ENCODE measurements at places on chromosomes 11 and 22.

- peak; percentile 65 for DNase-seq
These were observed 576 bp downstream of the TMEM258 start for GRCh38 chr11:61791737-61792309.

DNA sequence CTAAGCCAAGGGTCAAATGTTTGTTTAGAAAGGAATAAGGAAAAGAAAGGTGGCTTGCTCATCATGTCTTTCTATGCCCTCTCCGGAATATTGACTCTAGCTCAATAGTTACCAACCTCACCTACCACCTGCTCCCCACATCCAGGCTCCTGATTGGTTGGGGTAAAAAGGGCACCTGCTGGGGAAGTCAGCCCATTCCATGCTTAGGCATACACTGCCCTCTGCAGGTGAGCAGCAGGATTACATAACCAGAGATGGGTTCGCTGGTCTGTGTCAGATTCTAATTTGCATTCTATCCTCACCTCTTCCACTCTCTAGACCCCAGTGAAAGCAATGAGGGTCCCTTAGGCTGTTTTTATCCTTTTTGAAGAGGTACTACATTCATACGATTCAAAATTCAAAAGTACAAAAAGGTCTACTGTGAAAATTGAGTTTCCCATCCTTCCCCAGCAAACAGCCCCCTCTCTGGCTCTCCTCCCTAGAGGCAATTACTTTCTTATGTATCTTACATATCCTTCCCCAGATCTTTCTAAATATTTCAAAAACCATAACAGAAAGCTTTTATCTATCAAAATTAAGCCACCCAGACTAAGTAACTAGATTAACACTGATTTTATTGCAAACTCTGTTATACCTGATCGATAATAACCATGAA, 98.0 kb upstream of the ASPHD2 start:
- peak; percentile 45 for DNase-seq

GRCh38 chr11:34565417-34566207, 52.0 kb upstream of the ELF5 start:
- no peak for DNase-seq

- no peak for DNase-seq
These were observed 22.3 kb downstream of the LRRC74B start for GRCh38 chr22:21067901-21068680.

DNA sequence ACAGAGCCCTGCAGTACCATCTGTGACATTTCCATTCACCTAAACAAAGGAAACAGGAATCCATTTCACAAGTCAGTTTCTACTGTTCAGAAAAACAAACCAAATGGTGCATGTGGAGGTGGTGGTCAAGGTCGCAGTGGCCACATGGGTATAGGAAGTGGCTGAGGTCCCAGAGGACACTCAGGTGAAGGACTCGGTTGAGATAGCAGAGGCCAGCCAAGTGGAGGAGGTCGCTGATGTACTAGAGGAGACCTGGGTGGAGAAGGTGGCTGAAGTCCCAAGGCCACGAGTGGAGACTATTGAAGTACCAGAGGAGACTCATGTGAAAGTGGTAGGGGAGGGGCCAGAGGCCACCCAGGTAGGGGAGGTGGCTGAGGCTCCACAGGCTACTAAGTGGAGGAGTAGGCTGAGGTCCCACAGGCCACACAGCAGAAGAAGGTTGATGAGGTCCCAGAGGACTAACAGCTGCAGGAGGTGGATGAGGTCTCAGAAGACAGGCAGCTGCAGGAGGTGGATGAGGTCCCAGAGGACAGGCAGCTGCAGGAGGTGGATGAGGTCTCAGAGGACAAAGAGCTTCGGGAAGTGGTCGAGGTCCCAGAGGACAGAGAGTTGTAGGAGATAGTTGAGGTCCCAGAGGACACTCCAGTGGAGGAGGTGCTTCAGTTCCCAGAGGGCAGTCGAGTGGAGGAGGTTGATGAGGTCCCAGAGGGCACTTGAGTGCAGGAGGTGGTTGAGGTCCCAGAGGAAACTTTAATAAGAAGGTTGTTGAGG, 40.2 kb downstream of the ZNF195 start:
- DNase-seq = no peak

DNA sequence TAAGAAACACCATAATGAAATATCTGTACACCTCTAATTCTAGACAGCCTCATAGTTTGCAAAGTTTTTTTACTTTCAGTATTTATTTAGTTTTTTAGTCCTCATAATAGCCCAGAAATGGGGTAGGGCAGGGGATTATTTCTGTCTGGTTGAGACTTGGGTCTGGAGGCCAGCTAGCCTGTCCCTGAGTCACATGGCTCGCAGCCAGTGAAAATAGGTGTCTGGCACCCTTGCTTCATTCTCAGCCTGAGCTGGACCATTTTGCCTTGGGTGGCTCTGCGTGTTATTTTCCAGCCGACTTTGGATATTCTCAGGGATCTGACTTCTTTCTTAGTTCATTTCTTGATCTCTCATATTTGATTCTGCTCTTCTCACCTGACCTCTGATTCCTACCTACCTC, 123.9 kb upstream of the NARS2 start:
- no peak for DNase-seq

DNA sequence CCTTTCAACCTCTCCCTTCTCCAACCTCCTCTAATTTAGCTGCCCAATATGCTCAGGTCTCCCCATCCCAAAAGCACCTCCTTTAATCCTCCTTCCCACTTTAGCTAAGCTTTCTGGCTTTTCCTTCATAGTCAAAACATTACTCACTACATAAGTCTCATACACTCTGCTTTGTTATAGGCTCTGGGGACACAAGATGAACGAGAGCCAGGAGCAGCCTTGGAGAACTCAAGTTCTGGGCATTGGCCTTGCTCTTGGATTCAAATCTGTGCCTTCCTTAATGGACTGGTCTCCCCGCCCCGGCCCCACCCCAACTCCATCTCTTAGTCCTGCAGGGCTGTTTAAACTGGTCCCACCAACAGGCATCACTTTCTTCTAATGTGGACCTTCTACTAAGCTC, 11.4 kb upstream of the HPX start:
- no peak for DNase-seq

DNA sequence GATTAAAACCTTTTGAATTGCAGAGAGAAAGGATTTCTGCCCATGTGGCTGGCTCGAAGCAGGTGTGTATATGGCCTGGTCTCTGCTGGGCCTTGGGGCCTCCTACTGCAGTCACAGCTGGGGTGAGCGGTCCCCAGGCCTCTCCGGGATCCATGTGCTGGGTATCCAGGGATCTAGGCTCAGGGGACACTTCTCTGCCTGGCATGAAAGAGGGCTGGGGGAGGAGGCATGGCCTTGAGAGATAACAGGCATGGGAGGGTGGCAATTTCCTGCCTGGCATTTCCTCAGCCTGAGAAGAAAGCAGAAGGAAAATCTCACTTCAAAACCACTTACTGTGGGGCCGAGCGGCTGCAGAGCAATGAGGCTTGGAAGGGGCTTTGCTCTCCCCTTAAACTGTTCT, 20.3 kb upstream of the PARVG start:
- DNase-seq = no peak

GRCh38 chr11:31827455-31828206, 16.5 kb upstream of the PAX6 start:
- no peak for DNase-seq

GRCh38 chr11:115085461-115086210, 407.3 kb downstream of the NXPE2 start:
- DNase-seq = no peak

GRCh38 chr11:69138265-69138664, 17.5 kb upstream of the SMIM38 start:
- DNase-seq = no peak

- DNase-seq = no peak
These were observed 123.6 kb upstream of the TENM4 start for GRCh38 chr11:79564288-79564925.

GRCh38 chr11:117096201-117096991, 1.8 kb downstream of the SIK3 start:
- peak; percentile 75 for DNase-seq

- peak; percentile 74 for DNase-seq
These were observed 5.8 kb upstream of the MIEF1 start for GRCh38 chr22:39496131-39496838.

- no peak for DNase-seq
These were observed 73.1 kb downstream of the ZNRF3 start for GRCh38 chr22:28956506-28956905.

DNA sequence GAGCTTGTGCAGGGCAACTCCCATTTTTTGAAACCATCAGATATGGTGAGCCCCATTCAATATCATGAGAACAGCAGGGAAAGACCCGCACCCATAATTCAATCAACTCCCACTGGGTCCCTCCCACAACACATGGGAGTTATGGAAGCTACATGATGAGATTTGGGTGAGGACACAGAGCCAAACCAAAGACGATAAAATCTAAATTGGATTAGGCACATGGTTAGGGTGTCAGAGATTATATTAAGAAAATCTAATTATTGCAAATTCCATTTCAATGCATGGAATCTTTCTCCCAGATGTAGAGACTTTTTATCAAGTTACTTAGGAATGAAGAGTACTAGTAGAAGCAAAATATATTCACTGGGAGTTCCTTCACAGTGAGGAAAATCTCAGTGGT, 324.9 kb downstream of the JRKL start:
- no peak for DNase-seq

GRCh38 chr11:127491589-127491988, 491.0 kb upstream of the KIRREL3 start:
- DNase-seq = no peak

GRCh38 chr11:1563149-1563638, 8.9 kb downstream of the DUSP8 start:
- DNase-seq = no peak

DNA sequence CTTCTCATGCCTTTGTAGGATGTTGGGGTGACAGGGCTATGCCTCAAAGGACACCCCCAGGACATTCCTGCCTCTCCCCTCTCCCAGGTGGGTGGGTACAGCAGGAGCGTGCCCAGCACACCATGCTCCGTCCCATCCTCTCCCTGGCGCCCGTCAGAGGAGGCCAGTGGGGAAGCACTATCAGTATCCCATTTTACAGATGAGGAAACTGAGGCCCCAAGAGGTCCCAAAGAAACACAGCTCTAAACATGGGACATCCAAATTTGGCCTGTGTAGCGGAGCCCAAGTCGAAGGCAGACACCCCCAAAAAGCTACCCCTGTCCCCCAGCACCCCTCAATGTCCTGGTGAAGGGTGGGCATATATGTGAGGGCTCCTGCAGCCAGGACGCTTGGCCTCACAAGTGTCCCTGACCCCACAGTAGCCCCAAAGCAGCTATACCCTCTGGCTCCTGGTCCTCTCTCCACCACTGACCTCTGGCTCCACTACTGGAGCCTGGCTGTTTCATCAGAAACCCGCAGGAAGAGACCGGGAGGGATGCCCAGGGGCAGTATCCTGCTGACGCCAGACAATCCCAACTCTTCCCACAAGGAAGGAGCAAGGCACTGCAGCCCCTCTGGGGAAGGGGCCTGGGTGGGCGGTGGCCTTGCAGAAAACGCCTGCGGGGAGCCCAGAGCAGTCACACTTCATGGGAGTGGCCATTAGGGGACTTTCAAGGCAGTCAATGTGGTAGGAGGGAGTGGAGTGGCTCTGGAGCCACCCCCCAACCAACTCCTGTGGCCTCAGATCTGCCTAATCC, 5.4 kb downstream of the FADS3 start:
- no peak for DNase-seq
